Activated CD8-positive, alpha-beta memory T cell treated with anti-CD3 and anti-CD28 coated beads for 1 hour (primary cell): ENCODE measurements at places on chromosomes 5 and 9.

- DNase-seq = no peak
Measured at GRCh38 chr5:169795338-169795737, 158.3 kb downstream of the DOCK2 start.

- DNase-seq = no peak
Measured at GRCh38 chr5:124494540-124495116, 251.8 kb downstream of the ZNF608 start.

DNA sequence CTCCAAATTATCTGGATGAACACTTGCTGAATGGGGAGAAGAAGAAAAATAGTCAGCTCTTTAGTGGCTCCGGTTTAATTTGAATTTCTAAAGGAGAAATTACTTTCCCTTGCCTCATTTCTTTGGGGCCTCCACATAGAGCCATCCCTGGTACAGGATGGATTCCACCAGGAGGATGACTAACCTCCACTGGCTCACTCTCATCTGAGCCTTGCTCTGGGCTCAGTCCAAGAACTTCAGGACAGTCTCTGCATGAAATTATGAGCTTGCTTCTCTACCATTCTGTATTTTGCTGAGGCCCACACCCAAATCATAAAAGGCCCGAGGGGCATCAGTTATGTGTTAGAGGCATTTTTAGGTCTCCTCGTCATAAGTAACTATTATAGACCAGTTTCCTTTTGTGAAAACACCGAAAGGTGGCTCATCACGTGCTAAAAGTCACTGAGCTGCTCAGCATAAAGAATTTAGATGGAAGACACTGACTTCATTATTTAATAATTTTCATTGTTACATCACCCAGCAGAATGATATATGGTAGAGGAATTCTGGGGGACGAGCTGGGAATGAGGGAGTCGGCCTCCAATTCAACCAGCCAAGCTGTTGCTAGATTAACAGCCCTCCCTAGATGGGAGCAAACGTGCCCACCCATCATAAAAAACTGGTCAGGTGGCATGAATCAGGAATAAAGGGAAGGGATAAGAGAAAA is 222.1 kb downstream of the TARS1 start:
- no peak for DNase-seq

DNA sequence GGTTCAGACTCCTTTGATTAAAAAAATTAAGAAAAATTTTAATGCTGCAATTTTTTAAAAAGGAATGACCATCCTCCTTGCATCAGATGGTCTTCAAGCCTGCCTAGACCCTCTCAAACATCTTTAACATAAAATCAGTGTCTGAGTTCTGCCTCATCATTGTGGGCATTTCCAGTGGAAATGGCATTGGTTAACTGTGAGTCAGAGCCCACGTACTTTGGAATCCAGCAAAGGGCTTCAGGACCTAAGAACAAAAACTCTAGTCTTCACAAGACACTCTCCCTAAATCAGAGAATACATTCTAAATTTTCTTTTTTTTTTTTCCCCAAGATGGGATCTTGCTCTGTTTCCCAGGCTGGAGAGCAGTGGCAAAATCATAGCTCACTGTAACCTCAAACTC is 9.4 kb upstream of the C5orf15 start:
- DNase-seq = no peak

DNA sequence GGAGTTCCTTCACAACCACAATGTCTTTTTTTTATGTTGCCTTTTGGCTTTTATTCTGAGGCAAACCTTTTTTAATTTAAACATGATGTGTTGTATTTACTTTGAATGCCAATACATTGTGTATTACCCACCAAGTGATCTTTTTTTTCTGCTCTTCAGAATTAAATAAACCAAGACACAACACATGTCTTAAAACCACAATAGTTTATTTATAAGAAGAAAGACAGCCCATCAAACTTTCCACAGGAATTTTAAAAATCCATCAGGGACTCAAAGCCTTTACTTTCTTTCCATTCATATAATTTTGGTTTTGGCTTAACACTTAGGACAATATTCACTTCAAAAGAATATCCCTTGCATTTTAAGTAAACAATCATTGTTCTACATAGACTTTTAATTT is 321.8 kb upstream of the MEF2C start:
- DNase-seq = no peak

DNA sequence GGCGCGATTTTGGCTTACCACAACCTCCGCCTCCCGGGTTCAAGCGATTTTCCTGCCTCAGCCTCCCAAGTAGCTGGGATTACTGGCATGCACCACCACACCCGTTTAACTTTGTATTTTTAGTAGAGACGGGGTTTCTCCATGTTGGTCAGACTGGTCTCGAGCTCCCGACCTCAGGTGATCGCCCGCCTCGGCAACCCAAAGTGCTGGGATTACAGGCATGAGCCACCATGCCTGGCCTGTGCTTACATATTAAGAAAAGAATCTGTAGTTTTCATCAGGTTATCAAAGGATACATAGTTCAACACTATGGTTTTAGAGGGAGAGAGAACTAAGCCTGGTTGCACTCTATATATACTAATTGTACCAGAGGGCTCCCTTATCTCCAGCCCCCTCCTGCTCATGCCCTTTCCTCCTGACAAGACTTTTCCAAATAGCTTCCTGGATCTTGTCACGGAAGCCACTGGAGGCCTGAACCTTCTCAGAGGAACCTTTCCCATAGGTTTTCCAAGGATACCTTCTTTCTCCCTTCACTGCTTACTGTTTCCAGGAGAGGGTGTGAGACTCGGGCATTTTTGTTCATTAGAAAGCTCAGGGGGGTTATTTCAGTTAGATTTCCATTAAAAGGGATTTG is 53.1 kb downstream of the SLC44A1 start:
- no peak for DNase-seq

DNA sequence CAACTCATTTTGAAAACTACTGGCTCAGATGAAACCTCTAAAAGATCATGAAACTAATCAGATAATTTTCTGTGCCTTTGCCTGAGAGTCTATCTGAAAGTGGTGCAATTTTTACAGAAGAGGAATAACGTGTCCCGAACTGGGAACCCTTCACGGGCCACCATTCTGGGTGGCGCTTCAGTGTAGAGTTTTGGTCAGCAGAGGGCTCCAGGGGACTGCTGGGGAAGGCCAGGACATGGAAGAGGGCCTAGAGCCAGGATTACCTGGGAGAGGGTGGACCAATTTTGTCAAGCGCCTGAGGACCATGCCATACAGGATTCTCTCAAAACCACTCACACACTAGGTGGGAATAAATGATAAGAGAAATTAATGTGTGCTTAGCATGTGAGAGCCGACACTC is 49.7 kb upstream of the PLEKHG4B start:
- no peak for DNase-seq

GRCh38 chr9:37032713-37033112 is 1.4 kb downstream of the PAX5 start:
- DNase-seq = no peak
